ENCODE measurements at places on chromosomes 1 and 21. TPM values are rescaled to one million over a fixed set of nuclear protein-coding genes. Genes with fewer than 3 reads are reported as not detected.

DNA sequence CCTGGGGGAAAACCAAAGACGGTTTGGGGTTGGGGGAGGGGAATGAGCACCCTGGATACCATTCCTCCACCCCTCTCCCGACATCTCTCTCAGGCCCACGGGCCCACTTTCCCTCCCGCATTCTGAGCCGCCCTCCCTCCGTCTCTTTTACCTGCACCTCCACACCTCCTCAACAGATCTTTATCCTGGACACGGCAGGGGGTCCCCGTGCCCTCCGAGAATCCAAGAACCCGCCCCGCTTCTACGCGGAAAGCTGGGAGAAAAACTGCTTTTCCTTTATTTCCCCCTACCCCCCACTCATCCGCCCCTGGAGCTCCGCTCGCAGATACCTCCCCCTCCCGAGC, 108.8 kb downstream of the NAV1 start:
- H3K4me1 ChIP-seq: peaks cover 6% of the 10 kb centered on the region
- no peak overlapping the region for H3K27ac ChIP-seq
- H3K4me3 ChIP-seq: peak overlapping the region; percentile 78
- H3K27me3 ChIP-seq: peaks cover 5% of the 10 kb centered on the region
- H3K36me3 ChIP-seq: no peaks in the 10 kb centered on the region

PCP4L1 gene
- total RNA-seq: 0.83 TPM

DNA sequence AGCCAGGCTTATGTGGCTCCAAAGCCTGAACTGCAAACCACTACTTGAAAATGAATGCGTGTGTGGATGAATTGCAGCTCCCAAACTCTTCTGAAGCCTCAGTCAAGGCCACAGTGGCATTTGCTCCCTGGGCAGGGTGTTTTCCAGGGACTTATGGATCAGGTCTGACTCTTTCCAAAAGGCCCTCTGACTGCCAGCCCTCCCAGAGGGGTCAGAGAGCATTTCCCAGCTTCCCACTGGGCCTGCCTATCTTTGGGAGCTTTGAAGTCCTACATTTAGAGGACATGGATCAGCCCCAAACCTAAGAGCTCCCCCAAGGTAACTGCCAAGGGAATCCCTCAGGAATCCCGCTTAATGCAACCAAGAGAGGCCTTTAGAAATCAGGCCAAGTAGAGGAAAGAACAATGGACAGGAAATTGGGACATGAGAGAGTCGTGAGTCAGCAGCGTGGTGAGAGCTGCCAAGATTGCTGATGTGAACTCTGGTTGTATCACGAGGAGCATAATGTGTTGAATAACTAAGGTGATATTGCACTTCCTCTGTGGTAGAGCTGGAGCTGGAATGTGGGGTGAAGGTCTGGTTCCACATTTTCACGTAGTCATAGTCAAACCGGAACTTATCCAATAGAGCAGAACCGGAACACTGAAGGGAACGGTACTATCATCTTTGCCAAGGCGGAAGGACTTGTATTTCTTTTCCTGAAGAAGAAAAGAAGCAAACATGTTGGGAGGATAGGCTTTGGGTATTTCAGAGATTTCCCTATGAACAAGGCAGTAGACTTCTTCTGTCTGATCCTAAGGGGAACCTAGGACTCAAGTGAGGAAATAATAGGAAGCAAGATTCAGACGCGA, 99.4 kb upstream of the JUN start:
- no peaks in the 10 kb centered on the region for H3K36me3 ChIP-seq
- no peak overlapping the region for H3K27ac ChIP-seq
- no peaks in the 10 kb centered on the region for H3K27me3 ChIP-seq
- peaks cover 2% of the 10 kb centered on the region for H3K4me1 ChIP-seq
- no peak overlapping the region for H3K4me3 ChIP-seq

- H3K4me1 ChIP-seq: peaks cover 5% of the 10 kb centered on the region
- no peaks in the 10 kb centered on the region for H3K27me3 ChIP-seq
- H3K36me3 ChIP-seq: no peaks in the 10 kb centered on the region
- H3K27ac ChIP-seq: no peak overlapping the region
- DNase-seq: no peak
Observed at GRCh38 chr1:229186373-229187056, 84.4 kb upstream of the RAB4A start.

DNA sequence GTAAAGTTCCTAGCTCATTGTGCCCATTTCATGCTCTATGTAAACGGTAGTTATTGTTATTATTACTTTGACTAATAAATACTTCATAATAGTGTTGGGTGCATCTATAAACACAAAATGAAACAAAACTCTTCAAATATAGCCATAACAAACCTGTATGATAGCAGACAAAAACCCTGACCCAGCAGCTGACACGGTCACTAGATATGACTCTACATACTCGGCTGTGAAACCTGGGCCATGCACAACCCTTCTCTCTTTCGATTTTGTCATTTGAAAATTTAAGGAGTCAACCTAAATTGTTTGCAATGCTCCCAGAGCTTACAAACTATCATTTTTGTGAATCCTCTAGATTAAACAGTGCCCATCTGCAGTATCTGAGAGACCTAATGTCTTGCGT, 8.0 kb upstream of the RGS13 start:
- no peaks in the 10 kb centered on the region for H3K36me3 ChIP-seq
- no peak overlapping the region for H3K27ac ChIP-seq
- DNase-seq: no peak
- no peaks in the 10 kb centered on the region for H3K27me3 ChIP-seq
- no peak overlapping the region for H3K4me3 ChIP-seq

RIPK4 gene
- total RNA-seq: 3.6 TPM

GRCh38 chr1:91730801-91731732, 154.9 kb downstream of the TGFBR3 start:
- no peak overlapping the region for H3K27ac ChIP-seq
- H3K27me3 ChIP-seq: no peaks in the 10 kb centered on the region
- no peaks in the 10 kb centered on the region for H3K4me1 ChIP-seq
- no peaks in the 10 kb centered on the region for H3K36me3 ChIP-seq
- no peak for DNase-seq

PRAMEF33 gene
- total RNA-seq: not detected
